ENCODE measurements at places on chromosomes 5 and 9.

DNA sequence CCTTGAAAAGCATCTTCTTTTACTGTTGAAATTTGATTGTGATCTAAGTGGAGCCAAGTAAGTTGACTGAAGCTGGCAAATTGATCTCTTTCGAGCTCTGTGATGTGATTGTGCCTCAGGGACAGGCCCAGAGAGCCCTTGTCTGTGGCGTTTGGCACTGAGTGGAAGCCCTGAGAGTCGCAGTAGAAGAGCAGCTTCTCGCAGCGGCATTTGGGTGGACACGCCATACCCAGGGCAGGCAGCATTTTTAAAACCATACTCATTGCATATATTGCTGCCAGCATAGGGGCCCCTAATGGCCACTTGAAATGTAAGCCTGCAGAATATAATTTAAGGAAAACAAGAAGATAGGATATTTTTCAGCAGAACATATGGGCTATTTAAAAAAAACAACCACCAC, 894 bp downstream of the LRRTM2 start:
- no peak for DNase-seq

- no peak for DNase-seq
These were observed 131.3 kb upstream of the CCDC180 start for GRCh38 chr9:97176206-97176605.

GRCh38 chr5:159459951-159460538, 129.8 kb upstream of the IL12B start:
- no peak for DNase-seq

GRCh38 chr5:1471997-1472963, 27.0 kb upstream of the SLC6A3 start:
- no peak for DNase-seq

GRCh38 chr9:118871531-118871930, 497.7 kb downstream of the BRINP1 start:
- no peak for DNase-seq

GRCh38 chr5:35484241-35484640, 133.4 kb upstream of the SPEF2 start:
- DNase-seq = no peak

DNA sequence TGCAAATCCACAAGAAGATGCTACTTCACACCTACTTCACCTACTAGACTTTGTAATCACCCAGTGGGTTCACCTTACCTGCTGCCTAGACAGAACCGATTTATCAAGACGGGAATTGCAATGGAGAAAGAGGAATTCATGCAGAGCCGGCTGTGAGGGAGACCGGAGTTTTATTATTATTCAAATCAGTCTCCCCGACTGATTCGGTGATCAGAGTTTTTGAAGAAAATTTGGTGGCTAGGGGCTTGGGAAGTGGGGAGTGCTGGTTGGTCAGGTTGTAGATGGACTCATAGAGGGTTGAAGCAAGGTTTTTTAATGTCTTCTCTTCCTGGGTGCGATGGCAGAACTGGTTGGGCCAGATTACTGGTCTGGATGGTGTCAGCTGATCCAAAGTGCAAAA, 23.4 kb downstream of the SFXN1 start:
- no peak for DNase-seq

DNA sequence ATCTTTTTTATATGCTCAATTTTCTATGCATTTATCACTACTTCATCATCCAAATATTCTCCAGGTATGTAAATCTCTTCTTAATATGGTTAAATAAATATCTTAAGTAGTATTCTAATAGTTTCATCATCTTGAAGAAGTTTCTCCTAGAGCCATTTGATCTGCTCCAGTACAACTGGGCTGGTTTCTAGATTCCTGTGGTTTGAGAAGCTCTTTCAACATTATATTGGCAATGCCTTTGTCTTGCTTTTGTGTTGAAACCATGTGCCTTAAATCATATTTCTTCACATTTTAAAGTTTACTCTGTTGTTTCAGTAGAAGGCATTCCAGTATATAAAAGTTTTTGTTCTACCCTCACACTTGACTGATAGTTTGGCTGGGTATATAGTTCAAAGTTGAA, 27.6 kb downstream of the MBLAC2 start:
- peak; percentile 17 for DNase-seq

DNA sequence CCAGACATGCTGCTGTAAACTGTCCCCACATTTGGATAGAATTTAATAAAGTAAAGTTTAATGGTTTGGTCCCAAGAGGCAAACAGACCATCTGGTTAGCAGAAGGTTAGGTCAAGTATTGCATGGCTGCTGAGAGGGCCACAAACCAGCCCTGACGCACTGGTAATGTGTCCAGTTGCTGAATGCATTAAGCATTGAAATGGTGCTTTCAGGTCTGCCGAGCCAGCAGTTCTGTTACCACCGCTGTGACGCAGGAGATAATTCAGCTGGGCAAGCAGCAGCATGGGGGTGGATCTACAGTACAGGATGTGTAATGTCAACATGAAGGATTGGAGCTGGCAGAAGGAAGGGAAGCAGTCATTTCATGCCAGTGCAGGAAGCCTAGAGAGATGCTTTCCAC, 16.0 kb downstream of the ZNF462 start:
- DNase-seq = peak; percentile 75

DNA sequence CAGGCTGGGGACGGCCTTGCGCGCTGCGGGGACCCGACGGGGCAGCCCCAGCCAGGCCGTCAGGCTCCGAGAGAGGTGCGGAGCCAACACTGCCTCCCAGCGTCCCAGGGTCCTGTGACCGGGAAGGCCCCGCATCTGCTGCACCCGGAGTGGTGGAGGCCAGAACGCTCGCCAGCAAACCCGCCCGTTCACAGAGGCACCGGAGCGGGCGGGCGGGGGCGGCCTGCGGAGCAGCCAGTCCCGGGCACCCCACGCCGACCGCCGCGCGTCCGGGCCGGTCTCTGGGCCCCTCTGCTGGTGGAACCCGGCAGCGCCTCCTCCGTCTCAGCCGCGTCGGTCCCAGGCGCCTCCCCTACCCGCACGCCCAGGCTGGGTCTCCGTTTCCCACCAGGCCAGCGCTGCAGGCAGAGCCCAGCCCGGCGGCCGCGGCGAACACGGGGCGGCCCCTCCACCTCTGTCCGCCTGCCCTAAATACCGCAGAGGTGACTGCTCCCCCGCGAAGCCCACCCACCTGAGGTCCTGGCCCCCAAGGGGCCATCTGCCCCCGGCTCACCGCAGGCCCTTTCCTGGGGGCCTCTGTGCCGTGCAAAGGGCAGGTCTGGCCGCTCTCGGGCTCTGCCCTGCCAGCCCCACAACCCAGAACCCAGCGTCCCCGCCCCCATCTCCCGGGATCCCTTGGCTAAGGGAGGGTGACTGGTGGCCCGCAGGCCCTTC, 15.9 kb downstream of the EXD3 start:
- no peak for DNase-seq

- no peak for DNase-seq
These were observed 169.4 kb downstream of the TLE1 start for GRCh38 chr9:81519816-81520495.

DNA sequence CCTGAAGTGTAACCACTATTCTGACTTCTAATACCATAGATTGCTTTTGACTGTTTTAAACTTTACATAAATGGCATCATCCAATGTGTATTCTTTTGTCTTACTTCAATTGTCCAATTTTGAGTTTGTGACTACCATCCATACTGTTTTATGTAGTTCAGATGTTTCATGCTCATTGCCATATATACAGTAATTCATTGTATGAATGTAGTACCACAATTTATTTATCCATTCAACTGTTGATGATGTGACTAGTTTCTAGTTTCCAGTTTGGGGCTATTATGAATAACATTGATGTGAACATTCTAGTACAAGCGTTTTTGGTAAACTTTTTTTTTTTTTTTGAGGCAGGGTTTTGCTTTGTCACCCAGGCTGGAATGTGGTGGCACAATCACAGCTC, 55.1 kb downstream of the HMGCS1 start:
- no peak for DNase-seq
